ENCODE measurements at places on chromosomes 6 and 20. TPM values are rescaled to one million over a fixed set of nuclear protein-coding genes. Genes with fewer than 3 reads are reported as not detected.

AK9 gene
- total RNA-seq, result 3.1 TPM

DNA sequence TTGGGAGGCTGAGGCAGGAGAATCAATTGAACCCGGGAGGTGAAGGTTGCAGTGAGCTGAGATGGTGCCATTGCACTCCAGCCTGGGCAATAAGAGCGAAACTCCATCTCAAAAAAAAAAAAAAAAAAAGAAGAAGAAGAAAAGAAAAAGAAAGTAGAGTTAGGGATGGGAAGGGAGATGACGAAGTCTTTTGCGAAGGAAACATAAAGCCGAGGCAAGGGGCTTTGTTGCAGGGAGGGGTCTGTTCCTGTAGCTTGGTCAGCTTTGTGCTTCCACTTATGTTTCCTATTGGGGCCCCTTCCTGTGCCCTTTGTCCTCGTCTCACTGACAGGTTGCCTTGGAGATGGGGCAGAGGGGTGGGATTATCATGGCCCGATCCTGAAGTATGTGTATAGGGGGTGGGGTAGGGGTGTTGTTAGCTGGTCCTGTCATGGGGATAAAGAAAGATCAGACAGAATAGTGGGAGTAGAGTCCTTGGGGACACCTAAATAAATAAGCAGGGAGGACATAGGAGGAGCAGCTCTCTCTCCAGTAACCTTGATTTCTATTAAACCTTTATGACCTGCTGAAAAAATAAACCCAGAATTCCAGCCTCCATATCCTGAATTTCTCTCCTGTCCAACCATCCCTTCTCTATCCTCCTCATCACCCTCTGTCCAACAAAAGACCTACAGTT lies 1.1 kb upstream of the CLIC1 start:
- no peak for DNase-seq

DNA sequence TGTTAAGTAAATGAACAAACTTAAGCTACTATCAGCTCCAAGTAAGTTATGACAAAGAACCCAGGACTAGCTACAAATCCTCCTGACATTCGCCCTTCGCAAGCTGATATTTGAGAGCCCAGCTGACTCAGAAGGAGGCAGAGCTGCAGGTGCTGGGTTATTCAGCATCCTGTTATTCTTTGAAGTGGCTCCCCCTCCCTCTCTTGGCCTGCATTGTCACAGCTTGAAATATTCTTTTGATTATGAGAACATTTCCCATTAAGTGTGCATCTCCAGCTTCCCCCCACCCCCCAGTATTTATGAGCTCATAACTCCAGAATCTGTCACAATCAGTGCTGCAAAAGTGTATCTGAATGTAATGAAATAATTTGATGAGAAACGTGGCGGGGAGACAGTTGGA lies 78.8 kb upstream of the RALY start:
- DNase-seq, result peak; percentile 16

INSM1 gene
- 0.34 TPM for total RNA-seq

RNGTT gene
- 20.9 TPM for total RNA-seq

SOX18 gene
- not detected for total RNA-seq

- no peak for DNase-seq
Observed at GRCh38 chr6:134316733-134317431, 1.0 kb downstream of the SGK1 start.
